ENCODE measurements at places on chromosomes 2 and 18.

DNA sequence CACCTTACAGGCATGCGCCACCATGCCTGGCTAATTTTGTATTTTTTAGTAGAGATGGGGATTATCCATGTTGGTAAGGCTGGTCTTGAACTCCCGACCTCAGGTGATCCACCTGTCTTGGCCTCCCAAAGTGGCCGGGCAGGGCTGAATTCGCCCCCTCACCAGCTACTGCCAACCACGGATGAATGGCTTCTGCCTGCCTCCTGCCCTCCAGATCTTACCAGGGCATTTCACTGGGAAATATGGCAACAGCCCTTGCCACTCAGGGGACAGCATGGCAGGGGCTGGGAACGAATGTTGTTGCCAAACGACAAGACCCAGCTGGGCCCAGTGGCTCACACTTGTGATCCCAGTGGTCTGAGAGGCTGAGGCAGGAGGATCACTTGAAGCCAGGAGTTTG lies 1.8 kb upstream of the ALPP start:
- no peak for DNase-seq

DNA sequence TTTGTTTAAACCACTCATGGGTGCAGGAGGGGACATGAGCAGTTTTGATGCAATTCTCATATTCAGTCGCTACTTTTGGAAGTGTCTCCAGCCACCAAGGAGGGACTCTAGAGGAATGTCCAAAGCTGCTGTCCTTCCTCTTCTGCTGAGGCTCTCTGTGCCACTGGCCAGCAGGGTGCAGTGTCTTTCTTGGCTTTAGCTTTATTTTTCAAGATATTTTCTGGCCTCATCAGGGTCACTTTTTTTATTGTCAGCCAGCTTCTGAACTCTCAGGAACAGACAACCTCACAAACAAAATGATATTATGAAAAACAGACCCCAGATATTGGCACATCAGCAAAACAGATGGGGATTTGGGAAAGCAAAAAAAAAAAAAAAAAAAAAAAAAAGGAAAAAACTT lies 289.3 kb upstream of the ZSWIM2 start:
- DNase-seq = no peak

- peak; percentile 35 for DNase-seq
Observed at GRCh38 chr2:112480530-112481049, 1.4 kb upstream of the TTL start.

- no peak for DNase-seq
Observed at GRCh38 chr2:56313500-56313921, 129.7 kb downstream of the CCDC85A start.

DNA sequence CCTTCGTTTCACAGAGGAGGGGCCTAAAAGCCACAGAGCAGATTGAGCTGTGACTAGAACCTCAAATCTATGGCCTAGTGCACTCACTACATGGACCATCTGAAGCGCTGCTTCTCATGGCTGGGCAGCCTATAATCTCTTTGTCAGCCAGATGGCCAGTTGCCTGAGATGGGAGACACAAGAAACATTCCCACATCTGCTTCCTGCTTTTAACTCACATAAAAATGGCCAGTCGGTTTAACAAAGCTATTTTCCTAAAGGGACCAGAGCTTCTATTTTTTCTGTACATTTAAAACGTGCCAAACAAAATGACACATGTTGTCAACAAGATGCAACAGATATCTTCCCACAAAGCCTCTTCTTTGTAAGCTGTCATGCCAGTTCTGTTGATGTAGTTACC lies 173.8 kb downstream of the GFPT1 start:
- DNase-seq = no peak

- DNase-seq = no peak
Observed at GRCh38 chr2:65608916-65609315, 176.5 kb upstream of the SPRED2 start.

- no peak for DNase-seq
Observed at GRCh38 chr18:26489881-26490280, 58.5 kb downstream of the KCTD1 start.

GRCh38 chr2:232543491-232543890 lies 4.0 kb downstream of the CHRNG start:
- DNase-seq = no peak

Data from CD4-positive, alpha-beta T cell treated with Interleukin-1 beta for 1 hour (primary cell).